ENCODE measurements at places on chromosomes 7 and 10.

- no peak for DNase-seq
These were observed 26.4 kb upstream of the IL6 start for GRCh38 chr7:22700559-22701002.

GRCh38 chr10:48791267-48791928 lies 106.7 kb downstream of the WDFY4 start:
- DNase-seq = no peak

GRCh38 chr7:43516581-43517342 lies 66.1 kb upstream of the STK17A start:
- DNase-seq = no peak

DNA sequence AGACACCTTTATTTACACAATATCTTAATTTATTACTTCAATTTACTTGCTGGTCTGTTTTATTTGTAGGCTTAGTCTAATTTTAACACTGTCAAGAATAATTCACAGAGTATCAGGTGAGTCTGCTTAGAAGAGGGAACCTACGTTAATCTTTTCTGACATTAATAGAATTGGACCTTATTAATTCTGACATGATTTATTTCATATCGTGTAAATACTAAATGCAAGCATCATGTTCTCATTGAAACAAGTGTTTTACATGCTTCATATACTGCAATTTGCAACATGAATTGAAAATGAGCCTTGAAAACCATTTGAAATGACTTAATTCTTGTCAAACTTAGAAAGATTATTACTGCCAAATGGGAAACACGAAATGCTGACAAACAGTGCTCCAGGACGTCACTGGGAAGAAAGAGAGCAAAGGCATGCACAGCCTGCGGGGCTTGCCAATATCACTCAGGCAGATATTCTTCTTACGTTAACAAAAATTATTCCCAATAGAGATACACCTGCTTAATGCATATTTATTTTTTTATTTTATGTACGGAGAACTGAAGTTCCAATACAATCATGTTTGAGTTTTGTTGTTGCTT lies 282.0 kb upstream of the AKR1E2 start:
- no peak for DNase-seq

GRCh38 chr10:76429368-76430060 lies 998.1 kb downstream of the LRMDA start:
- DNase-seq = no peak

- DNase-seq = no peak
These were observed 126.3 kb upstream of the NANOS1 start for GRCh38 chr10:118903251-118903650.

Data from stimulated activated CD4-positive, alpha-beta T cell treated with anti-CD3 and anti-CD28 coated beads, Interleukin-2, amount 100 ng/mL, for 24 hours (primary cell).